ENCODE measurements at places on chromosomes 11 and 22.

DNA sequence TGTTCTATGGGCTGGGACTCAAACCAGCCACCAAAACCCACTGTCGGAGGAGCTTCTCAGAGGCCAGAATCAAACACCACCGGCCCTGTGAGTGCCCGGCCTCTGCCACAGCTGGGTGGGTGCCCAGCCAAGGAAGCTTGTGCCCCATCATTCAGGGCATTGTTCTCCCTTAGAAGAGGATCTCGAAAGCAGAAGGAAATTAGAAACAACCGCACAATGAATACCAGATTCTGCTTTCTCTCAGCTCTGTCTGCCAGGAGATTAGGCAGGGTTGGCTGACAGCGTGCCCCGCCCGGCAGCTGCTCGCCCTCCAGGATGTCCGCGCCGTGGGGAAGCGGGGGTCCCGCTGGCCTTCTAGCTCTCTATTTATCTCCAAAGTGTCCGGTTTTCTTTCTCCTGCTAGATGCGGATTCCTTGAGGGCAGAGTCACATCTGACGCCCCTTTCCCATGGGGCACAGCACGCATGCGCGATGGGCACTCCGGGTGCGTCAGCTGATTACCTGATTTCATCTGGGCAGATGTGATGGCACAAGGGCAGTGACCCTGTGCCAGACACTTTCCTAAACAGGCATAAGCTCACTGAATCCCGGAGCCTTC is 25.5 kb downstream of the SCGB1A1 start:
- peak; percentile 55 for DNase-seq

GRCh38 chr11:116958246-116958645 is 120.8 kb upstream of the APOA1 start:
- DNase-seq, result no peak

- no peak for DNase-seq
Observed at GRCh38 chr11:65530157-65530496, 5.2 kb downstream of the SCYL1 start.

DNA sequence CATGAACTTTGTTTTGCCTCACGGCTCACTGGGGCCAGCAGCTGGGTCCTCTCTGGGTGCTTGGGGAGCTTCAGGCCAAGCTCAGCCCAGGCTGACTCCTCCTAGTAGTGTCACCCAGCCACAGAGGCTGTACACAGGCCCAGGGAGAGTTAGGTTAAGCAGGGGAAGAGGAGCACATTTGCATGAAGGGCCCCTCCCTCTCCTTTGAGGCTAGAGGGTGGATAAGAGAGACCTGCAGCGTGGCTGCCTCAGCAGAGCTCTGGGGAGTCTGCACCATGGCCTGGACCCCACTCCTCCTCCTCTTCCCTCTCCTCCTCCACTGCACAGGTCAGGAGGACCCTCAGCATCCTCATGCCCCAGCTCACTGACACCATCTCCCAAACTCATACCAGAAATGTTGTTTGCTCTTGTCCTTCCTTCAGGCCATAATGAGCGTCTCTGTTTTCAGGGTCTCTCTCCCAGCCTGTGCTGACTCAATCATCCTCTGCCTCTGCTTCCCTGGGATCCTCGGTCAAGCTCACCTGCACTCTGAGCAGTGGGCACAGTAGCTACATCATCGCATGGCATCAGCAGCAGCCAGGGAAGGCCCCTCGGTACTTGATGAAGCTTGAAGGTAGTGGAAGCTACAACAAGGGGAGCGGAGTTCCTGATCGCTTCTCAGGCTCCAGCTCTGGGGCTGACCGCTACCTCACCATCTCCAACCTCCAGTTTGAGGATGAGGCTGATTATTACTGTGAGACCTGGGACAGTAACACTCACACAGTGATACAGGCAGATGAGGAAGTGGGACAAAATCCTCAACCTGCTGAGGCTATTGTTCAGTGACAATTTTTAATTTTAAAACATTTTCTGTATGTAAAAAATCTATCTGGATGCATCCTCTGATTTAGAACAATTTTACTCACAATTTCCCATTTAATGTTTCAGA is 82.4 kb upstream of the VPREB1 start:
- DNase-seq, result no peak

DNA sequence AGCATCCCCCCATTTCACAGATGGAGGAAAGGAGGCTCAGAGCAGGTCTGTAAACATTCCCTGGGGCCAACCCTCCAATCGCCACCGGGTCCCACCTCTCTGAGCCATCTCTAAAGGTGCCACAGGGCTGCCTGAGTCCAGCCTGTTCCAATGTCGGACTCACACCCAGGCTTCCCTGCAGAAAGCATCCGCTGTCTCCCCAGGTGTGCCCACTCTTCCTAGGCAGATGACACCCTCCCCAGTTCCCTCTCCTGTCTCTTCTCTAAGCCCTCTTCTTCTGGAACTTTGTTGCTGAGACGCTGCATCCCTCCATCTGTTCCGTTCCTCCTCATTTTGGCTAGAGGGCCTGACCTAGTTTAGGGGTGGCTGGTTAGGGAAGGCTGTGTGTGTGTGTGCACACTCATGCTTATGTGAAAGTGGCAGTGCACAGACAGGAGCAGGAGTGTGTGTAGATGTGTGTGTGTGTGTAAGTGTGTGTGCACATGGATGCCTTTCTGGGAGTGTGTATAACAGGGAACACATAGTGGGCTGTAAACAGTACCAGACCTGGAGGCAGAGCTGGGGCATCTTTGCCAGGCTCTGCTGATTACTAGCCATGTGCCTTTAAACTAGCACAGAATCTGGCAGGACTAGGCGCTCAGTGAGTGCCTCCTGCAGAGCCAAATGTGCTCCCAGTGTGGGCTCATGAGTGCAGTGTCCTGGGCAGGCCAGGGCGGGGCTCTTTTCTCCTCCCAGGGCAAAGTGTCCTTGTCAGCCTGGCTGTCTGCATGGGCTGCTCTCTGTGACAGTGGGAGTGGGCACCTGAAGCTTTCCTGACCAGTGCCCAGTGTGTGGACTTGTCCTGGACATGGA is 77.3 kb upstream of the NECTIN1 start:
- DNase-seq, result no peak

DNA sequence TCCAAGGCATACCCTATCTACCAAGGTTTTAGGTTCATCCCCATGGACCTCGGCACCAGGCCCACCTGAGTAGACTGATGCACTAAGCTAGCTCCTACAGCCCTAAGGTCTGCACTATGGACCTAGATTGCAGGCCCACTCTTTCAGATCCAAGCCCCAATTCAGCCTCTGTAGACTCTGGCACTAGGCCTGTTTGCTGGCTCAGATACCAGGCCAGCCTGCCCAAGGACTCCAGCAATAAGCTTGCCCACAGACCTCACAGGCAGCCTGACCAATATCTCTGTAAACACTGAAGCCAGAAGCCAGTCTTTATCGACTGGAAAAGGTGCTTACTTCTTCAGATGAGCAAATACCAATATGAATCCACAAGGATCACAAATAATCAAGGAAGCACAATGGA is 411.3 kb downstream of the INSC start:
- no peak for DNase-seq

- DNase-seq, result no peak
Observed at GRCh38 chr11:58658623-58659022, 36.2 kb downstream of the CNTF start.

- DNase-seq, result no peak
Observed at GRCh38 chr11:32178692-32179091, 87.8 kb downstream of the RCN1 start.

GRCh38 chr22:39946503-39947219 is 13.5 kb upstream of the TMA7B start:
- no peak for DNase-seq

GRCh38 chr11:128335729-128336128 is 251.6 kb downstream of the ETS1 start:
- no peak for DNase-seq

DNA sequence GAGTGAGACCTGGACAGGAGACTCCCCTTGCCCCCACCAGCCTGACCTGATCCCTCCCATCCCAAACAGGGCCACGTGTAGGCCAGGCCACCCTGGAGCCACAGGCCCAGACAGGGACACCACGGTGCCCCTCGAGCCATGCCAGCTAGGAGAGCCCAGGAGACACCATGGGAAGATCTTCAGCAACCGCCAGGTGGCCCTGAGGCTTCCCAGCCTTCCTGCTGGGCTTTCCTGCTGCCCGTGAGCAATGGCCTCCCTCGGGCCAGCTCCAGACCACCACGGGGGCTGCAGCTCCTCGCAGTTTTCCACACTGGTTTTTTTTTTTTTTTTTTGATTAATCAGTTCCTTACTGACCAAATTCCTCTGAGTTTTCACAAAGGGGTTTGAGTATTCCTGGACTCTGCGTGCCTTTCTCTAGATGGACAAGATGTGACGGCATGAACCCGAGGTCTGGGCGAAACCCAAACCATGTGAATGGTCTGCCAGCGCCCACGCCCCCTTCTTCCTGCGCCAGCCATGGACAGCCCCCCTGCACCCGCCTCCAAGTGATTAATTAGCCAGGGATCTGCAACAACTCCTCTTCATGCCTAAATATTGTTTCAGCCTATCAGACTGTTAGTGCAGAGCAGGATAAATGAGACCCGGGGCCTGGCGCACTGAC is 40.9 kb downstream of the TBX1 start:
- no peak for DNase-seq

GRCh38 chr11:19352771-19353160 is 112.0 kb upstream of the E2F8 start:
- no peak for DNase-seq

- no peak for DNase-seq
Observed at GRCh38 chr22:28604966-28605761, 74.5 kb downstream of the TTC28 start.

Measured in amygdala (tissue), 56 donors.